Kidney (tissue), 22 donors: ENCODE measurements at places on chromosomes 3 and 15. TPM values are rescaled to one million over a fixed set of nuclear protein-coding genes. Genes with fewer than 3 reads are reported as not detected.

The OR5K2 gene
- polyA plus RNA-seq = not detected

The NR2E3 gene
- not detected for polyA plus RNA-seq

The CCRL2 gene
- 2.1 TPM for polyA plus RNA-seq

The STRC gene
- 0.22 TPM for polyA plus RNA-seq

The RYK gene
- polyA plus RNA-seq = 32.2 TPM

The TNIK gene
- 3.6 TPM for polyA plus RNA-seq

The MEX3B gene
- 0.28 TPM for polyA plus RNA-seq

The GOLGA8K gene
- not detected for polyA plus RNA-seq
